ENCODE measurements at places on chromosomes 11 and 22.

GRCh38 chr11:24589064-24589463 is 92.2 kb downstream of the LUZP2 start:
- DNase-seq: no peak

- no peak for DNase-seq
These were observed 1168.1 kb downstream of the LRRC4C start for GRCh38 chr11:40291329-40291728.

DNA sequence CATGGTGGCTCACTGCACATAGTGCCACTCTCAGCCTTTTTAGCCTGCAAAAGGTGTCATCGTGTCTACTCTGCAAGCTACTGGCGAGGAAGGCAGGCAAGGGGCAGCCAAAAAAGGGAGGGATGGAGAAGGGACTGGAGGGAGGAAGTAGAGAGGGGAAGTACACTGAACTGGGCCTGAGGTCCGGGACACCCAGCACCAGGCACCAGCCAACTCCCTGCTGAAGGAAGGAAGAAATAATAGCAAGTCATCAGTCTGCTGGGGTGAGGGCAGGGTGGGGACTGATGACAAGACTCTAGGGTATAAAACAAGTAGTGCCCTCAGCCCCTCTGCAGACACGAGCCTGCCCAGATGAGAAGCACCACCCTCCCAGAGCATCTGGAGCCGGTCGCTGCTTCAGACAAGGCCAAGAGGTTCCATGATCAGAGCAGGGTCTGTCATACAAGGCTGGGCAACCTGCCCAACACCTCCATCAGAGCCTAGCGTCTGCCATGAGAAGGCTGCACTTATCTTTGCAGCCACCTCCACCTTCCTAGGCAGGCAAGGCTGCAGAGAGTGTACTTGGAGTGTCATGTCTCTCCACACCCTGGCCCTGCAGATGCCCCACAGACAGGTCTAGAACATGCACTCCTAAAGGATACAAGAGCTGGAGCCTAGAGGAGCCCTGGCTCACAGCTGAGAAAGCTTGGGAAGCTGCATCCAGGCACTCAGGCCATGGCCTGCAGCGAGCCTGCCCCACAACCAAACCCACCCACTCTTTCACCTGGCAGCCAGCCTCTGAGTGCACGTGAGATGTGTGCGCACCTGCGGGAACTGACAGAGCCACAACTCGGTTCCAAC is 9.0 kb upstream of the COMT start:
- DNase-seq: no peak

DNA sequence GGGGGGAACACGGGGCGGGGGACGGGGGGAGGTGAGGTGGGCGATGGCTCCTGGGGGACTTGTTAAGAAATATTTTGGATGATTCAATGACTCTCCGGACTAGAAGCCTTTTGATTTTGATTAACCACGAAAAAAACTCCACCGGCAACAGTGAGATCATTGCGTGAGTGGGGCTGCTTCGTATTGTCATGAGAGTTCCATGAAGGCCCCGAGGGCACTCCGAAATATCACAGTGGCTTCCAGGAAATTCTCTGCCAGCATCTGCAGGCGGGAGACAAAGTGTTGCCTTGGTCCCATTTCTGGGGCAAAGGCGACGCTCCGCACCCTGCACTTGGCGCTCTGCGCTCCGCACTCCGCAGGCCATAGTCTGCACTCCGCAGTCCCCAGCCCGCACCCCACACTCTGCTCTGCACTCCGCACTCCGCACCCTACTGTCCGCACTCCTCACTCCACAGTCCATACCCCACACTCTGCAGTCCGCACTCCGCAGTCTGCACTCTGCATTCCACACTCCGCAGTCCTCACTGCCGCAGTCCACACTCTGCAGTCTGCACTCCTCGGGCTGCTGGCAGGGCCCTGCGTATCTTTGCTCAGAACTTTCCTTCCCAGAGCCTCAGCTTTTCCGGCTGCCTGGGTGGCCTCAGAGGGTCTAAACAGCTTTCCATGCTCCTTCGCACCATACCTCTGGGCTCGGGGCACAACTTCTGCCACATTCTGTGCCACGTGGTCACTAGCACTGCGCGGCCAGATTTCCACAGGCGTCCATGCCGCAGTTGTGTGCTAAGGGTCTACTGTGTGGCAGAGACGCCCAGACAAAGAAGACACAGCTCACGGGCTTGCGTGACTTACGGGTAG is 61.1 kb downstream of the LINC01488 start:
- no peak for DNase-seq

Data from A172 (cell line).